ENCODE measurements at places on chromosomes 3 and 15.

- no peak overlapping the region for H3K27ac ChIP-seq
- H3K4me1 ChIP-seq, result peaks cover 5% of the 10 kb centered on the region
- H3K36me3 ChIP-seq, result peaks cover 14% of the 10 kb centered on the region
- DNase-seq, result no peak
Observed at GRCh38 chr15:31385736-31386135, 59.1 kb downstream of the KLF13 start.

GRCh38 chr3:119817583-119818363, 35.9 kb downstream of the NR1I2 start:
- H3K4me3 ChIP-seq, result no peak overlapping the region
- no peak overlapping the region for H3K27ac ChIP-seq
- DNase-seq, result no peak
- no peaks in the 10 kb centered on the region for H3K36me3 ChIP-seq
- H3K4me1 ChIP-seq, result no peaks in the 10 kb centered on the region

DNA sequence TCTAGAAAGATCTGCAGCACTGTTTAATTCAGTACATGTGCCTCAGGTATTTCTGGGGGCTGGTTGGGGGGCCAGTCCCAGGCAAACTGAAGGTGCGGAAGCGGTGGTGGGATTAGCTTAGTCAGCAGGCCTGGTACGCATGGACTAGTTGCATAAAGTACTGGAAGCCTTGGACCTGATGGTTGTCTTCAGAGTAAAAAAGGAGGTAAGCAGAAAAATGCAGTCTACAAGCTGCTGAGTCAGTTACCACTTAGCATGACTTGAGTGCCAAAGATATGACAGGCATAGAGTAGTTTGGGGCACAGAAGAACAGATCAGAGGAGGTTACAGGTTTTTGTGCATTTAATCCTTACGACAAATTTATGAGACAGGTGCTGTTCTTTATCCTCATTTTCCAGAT, 19.9 kb upstream of the GOLGA8J start:
- no peak for DNase-seq
- H3K4me3 ChIP-seq, result no peak overlapping the region
- no peak overlapping the region for H3K27ac ChIP-seq
- peaks cover 8% of the 10 kb centered on the region for H3K4me1 ChIP-seq
- H3K36me3 ChIP-seq, result no peaks in the 10 kb centered on the region

DNA sequence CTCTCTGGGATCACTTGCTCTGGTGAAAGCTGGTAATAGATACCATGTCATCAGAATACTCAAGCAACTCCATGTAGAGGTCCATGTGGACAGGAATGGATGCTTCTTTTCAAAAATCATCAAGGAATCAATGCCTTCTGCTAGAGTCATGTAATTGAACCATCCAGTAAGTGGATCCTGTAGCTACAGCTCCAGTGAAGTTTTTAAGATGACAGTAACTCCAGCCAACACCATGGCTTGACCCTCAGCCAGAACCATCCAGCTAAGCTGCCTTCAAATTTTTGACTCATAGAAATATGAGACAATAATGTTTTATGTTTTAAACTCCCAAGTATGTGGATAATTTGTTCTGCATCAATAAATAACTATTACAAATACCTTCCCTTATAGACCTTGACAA, 923.7 kb downstream of the EPHA3 start:
- no peak for DNase-seq
- no peaks in the 10 kb centered on the region for H3K27me3 ChIP-seq
- H3K4me1 ChIP-seq, result no peaks in the 10 kb centered on the region
- H3K4me3 ChIP-seq, result no peak overlapping the region
- H3K27ac ChIP-seq, result no peak overlapping the region

DNA sequence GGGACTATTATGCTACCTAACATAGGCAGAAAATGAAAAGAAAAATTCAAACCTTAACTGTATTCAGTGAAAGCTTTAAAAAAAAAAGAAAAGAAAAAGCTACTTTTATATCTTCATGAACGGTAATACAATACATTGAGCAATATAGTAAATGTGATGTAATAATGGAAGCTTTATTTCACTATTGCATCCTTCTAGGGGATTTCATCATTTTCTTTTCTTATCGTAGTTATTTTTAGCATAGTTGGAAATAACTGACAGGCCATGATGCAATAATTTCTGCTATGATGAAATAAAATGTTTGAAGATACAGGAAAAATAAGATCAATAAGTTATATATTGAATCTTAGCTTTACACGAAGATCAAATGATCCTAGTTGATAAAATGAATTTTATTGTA, 40.3 kb upstream of the ZCWPW2 start:
- no peaks in the 10 kb centered on the region for H3K27me3 ChIP-seq
- no peaks in the 10 kb centered on the region for H3K4me1 ChIP-seq
- H3K36me3 ChIP-seq, result no peaks in the 10 kb centered on the region
- DNase-seq, result peak; percentile 8

GRCh38 chr3:126422571-126423091, 27.9 kb downstream of the CFAP100 start:
- peaks cover 4% of the 10 kb centered on the region for H3K36me3 ChIP-seq
- peaks cover 5% of the 10 kb centered on the region for H3K4me1 ChIP-seq
- no peak overlapping the region for H3K27ac ChIP-seq
- H3K4me3 ChIP-seq, result no peak overlapping the region
- peaks cover 27% of the 10 kb centered on the region for H3K27me3 ChIP-seq

DNA sequence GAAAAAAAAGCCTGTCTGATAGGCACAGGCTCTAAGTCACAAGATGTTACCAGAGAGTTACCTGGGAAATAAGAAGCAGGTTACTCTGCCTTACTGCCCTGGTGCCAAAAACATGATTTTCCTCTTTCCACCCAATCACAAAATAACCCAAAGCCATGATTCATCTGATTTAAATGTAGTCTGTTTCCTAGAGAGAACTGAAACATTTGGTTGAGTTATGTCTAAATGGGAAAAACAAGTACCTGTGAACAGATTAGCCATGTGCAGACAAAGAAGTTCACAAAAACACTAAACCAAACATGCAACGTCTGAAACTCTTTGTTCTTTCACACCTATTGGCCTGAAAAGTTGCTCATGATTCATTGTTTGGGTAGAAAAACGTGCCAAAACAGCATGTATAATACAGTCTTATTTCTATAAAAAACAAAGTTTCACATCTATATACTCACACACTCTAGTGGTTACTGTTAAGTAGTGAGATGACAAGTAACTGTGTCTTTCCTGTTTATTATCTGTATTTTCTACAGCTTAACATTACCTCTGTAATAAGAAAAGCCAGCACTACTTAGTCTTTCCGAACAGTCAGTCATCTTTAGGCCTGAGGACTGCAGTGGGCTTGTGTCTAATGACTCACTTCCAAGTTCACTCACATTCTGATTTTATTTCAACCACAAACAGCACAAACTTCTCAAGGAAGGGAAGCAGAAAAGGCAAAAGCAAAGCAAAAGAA, 30.2 kb downstream of the FAM174B start:
- peaks cover 2% of the 10 kb centered on the region for H3K4me1 ChIP-seq
- H3K27ac ChIP-seq, result no peak overlapping the region
- H3K36me3 ChIP-seq, result no peaks in the 10 kb centered on the region
- peak; percentile 84 for DNase-seq
- no peaks in the 10 kb centered on the region for H3K27me3 ChIP-seq

DNA sequence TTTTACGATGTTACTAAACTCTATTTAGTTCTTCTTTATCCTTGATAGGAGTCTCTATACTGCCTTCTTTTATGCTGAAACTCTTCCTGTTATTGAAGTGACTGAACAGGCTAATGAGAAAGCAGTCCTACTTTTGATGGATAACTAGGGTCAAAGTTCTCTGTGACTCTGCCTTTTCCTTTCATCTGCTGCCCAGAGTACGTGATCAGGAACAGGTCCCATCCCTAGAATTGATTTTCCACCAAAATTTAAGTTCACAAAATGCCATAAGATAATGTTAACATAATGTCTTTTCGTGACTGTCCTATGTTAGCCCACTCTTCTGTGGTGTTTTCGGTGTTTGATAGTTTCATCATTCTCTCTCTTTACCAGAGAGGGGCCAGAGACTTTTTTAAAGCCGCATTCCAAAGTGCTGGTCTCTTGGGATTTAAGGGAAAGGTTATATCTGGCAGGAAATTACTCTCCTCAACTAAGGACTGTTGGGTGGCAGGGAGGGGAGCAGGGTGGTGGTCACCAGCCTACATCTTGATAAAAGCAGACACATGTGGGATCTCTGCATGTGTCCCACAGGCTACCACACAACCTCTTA, 50.3 kb upstream of the PLXND1 start:
- H3K27ac ChIP-seq, result peak overlapping the region; percentile 12
- H3K4me3 ChIP-seq, result no peak overlapping the region
- H3K4me1 ChIP-seq, result peaks cover 3% of the 10 kb centered on the region

DNA sequence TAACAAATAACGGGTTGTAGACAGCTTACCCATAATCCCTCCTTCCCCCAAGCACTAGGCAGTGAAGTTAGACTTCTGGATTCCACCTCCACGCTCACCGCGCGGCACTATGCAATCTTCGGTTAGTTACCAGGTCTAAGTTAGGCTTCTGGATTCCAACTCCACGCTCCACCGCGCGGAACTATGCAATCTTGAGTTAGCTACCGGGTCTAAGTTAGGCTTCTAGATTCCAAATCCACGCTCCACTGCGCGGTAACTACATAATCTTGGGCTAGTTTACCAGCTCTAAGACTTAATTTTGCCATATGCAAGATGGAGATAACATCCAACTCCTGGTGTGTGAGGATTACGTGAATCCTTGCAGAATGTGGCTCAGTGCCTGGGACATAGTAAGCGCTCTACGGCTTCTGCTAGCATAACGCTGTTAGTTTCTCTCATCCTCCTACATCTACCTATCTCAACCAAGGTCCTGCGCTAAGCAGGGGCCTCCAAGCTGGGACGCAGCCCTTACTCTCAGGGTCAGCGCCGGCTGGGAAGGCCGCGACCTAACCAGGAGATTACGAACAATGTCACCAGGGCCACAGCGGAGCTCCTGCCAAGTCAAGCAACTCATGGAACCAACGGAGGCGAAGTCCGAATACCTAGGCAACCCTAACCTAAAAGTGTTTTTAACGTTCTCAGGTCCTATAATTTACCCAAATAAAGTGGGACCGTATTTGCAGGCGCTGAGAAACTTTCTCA, 497 bp upstream of the RPLP1 start:
- peak overlapping the region; percentile 18 for H3K4me3 ChIP-seq
- DNase-seq, result no peak
- peaks cover 9% of the 10 kb centered on the region for H3K4me1 ChIP-seq
- no peaks in the 10 kb centered on the region for H3K27me3 ChIP-seq

DNA sequence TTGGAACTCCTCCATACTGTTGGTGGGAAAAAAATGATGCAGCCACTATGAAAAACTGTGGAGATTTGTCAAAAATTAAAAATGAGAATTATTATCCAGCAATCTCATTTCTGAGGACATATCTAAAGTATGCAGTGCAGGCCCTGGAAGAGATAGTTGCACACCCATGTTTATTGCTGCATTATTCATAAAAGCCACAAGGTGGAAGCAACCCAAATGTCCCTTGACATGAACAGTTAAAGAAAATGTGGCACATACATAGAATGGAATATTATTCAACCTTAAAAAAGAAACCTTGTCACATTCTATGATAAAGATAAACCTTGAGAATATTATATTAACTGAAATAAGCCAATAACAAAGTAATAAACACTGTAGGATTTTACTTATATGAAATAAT, 80.9 kb upstream of the ARHGEF26 start:
- no peak overlapping the region for H3K27ac ChIP-seq
- DNase-seq, result peak; percentile 33
- H3K36me3 ChIP-seq, result no peaks in the 10 kb centered on the region
- H3K27me3 ChIP-seq, result no peaks in the 10 kb centered on the region
- H3K4me3 ChIP-seq, result no peak overlapping the region

DNA sequence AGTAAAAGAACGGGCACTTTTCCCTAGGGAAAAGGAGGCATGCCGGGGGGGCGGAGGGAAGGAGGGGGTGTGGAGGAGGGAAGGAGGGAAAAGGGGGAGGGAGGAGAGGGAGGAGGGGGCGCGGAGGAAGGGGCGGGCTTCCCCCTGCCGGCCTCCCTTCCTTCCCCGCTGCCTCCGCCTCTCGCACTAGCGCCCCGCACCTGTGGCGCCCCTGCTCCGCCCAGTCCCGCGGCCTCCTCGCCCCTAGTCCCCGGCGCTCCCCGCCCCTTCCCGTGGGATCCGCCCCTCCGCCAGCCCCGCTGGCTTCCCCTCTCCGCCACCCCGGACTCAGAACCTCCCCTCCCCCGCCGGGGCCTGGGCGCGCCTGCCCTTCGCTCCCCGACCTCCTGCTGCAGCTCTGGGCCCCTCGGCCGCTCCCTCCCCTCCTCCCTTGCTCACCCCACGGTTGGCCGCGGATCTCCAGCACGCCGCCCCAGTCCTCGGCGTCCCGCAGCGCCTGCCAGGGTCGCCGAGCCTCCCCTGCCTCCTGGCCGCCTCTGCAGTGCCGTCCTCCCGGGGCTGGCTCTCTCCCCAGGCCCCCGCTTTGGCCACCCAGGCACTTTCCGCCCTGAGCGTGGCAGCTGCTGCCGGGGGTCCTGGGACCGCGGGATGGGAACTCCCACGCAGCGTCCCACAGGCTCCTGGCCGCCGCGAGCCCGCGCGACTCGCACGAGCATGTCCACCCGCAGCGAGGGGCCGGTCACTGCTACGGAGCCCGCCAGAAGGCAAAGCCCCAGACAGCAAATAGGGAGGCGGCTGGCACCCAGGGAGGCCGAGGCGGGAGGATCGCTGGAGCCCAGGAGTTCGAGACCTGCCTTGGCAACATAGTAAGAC, 147.4 kb downstream of the TJP1 start:
- peaks cover 10% of the 10 kb centered on the region for H3K27me3 ChIP-seq
- peak overlapping the region; percentile 71 for H3K4me3 ChIP-seq
- DNase-seq, result peak; percentile 54
- H3K27ac ChIP-seq, result no peak overlapping the region
- H3K36me3 ChIP-seq, result no peaks in the 10 kb centered on the region

DNA sequence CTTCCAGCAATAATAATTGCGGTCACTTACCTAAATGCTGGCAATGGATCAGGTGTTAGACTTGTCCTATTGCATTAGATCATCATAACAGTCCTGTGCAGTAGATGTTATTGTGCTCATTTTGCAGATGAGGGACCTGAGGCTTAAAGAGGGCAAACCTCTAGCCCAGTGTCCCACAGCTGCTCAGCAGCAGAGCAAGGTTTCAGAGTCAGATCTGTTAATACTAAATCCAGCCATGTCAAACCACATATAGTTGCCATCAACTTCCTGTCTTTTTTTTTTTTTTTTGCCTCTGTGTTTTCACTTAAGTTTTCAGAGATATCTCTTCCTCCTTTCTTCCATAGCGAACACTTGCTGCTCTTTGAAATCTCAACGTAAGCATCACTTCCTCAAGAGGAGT, 12.1 kb downstream of the FEZF2 start:
- H3K36me3 ChIP-seq, result no peaks in the 10 kb centered on the region
- H3K4me1 ChIP-seq, result no peaks in the 10 kb centered on the region
- H3K27ac ChIP-seq, result no peak overlapping the region
- no peak for DNase-seq
- H3K4me3 ChIP-seq, result no peak overlapping the region

All from mesenchymal stem cell (in vitro differentiated cells and primary cell).